Hepatic stellate cell (primary cell): ENCODE measurements at places on chromosomes 3 and 15.

GRCh38 chr15:80615783-80616391 is 79.2 kb upstream of the ABHD17C start:
- no peak for DNase-seq

DNA sequence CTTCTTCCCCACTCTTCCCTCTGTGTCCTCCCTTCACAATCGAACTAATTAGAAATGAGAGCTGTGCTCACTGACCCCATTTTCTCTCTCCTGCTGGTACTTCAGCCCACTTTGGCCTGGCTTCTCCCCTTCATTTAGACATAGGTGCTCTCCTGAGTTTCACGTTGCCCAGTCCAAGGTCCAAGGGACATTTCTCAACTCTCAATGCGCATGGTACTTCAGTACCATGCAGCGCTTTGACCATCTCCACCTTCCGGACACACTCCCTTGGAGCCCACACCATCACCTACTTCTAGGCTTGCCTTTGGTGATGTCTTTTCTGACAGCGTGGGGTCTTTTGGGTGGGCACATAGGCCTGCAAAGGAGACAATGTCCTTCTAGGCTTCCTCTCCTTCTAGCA is 99.7 kb downstream of the ABHD5 start:
- no peak for DNase-seq

GRCh38 chr15:99719096-99719541 is 14.1 kb downstream of the LYSMD4 start:
- DNase-seq = peak; percentile 27

GRCh38 chr3:84096188-84096587 is 862.6 kb upstream of the CADM2 start:
- no peak for DNase-seq

GRCh38 chr3:141789281-141789680 is 26.1 kb downstream of the GRK7 start:
- DNase-seq = no peak

- DNase-seq = no peak
Measured at GRCh38 chr15:96882121-96882772, 551.7 kb downstream of the NR2F2 start.

DNA sequence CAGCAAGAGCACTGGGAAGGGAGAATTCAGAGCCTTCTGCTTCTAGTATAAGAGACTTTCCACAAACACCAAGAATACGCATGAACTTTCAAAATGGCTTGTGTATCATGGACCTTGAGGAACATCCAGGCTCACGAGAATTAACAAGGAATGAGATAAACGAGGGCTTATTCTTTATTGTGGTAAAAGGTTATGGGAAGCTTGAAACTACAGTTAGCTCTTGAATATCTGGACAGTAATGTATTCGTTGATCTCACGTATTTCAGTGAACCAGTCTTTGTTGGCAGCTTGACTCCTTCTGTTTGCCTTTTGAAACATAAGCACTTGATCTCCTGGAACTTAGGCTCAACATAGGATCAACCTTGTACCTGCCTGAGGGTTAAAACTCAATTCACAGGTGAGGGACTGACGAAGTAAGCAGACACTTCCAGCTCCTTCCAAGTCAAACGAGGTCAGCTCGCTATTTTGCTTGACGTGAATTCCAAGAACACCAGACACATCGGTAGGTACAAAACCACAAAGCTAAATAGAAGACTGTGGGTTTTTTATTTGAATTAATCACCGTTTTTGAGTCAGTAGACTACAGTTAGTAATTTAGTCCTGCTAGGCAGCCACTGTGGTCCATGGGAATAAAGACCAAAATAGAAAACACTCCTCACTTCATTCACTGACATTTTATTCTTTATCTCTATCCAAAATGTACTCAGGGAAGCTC is 30.8 kb downstream of the GALNT15 start:
- no peak for DNase-seq

GRCh38 chr3:101845425-101845824 is 3.9 kb upstream of the NFKBIZ start:
- no peak for DNase-seq

- no peak for DNase-seq
Measured at GRCh38 chr3:123312331-123313265, 110.9 kb downstream of the SEC22A start.

DNA sequence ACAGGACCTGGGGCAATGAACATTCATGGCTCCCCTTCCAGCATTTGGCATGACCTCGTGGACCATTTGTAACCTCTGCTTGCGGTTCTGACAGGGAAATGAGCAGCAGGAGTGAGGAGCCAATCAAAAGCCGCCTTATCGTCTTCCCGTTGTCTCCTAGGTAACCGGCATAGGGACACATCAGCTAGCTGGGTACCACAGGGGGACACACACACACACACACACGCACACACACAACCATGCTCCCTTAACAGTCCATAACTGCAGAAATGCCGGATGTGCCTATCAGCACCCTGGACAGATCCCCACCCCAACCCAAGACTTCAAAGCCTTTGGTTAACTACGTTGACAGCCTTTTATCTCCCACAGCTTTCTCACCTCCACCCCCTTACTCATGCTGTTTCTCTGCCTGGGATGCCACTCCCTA is 53.4 kb upstream of the CCDC174 start:
- DNase-seq = peak; percentile 58

- no peak for DNase-seq
Measured at GRCh38 chr3:35707904-35708303, 68.6 kb downstream of the ARPP21 start.

DNA sequence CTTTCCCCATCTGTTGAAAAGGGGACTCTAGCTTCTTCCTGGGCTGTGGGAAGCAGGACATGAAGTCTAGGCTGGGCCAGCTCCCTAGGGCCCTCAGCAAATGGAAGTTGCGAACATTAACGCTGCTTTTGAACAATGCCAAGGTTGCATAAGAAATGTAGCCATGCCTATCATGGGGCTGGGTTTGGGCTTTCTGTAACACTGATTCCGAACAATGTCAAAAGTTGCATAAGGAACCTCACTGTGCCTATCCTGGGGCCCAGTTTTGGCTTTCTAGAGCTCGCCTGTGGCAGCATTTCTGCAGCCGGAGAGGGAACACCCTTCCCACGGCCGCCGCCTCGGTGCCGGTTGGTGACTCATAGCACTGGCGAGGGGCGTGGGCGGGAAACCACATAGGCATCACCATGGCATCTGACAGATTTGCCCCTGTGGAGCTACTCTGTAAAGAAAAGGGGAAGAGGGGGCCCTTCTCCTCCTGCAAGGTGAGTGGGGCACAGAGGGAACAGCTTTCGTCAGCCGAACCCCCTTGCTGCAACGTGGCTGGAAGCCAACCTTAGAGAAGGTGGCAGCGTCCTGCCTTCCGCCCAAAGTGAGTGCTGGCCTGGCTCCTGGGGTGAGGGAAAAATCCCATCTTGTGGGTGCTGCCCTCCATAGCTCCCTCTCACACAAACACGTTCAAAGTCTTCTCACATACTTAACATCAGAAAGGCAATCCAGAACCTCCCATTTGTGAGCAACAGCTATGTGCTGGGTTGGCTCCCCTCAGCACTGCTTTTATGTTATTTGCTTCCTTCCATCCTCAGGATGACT is 46.6 kb upstream of the ATP2B2 start:
- no peak for DNase-seq

GRCh38 chr15:76185716-76186115 is 125.6 kb downstream of the ETFA start:
- DNase-seq = peak; percentile 85

GRCh38 chr3:197554196-197554561 is 1.6 kb downstream of the BDH1 start:
- DNase-seq = peak; percentile 49

GRCh38 chr3:99601515-99601914 is 36.9 kb upstream of the COL8A1 start:
- DNase-seq = no peak

GRCh38 chr3:53195602-53196574 is 34.9 kb downstream of the PRKCD start:
- peak; percentile 80 for DNase-seq

DNA sequence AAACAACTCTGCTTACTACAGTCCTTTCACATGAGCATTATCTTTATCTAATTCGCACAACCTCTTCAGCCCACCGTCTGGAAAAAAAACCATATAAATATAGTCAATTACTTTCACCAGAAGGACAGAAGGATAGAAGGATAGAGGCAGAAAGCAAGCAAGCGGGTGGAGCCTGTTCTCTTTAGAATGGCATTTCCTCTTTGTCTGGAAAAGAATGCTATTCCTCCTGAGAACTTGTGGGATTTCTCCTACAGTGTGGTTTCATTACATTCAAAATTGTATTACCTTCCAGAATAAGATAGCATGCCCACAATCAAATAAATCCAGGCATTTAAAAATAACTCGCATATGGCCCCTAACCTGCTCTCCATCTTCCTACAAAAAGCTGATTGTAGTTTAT is 23.1 kb downstream of the SLC30A4 start:
- no peak for DNase-seq

DNA sequence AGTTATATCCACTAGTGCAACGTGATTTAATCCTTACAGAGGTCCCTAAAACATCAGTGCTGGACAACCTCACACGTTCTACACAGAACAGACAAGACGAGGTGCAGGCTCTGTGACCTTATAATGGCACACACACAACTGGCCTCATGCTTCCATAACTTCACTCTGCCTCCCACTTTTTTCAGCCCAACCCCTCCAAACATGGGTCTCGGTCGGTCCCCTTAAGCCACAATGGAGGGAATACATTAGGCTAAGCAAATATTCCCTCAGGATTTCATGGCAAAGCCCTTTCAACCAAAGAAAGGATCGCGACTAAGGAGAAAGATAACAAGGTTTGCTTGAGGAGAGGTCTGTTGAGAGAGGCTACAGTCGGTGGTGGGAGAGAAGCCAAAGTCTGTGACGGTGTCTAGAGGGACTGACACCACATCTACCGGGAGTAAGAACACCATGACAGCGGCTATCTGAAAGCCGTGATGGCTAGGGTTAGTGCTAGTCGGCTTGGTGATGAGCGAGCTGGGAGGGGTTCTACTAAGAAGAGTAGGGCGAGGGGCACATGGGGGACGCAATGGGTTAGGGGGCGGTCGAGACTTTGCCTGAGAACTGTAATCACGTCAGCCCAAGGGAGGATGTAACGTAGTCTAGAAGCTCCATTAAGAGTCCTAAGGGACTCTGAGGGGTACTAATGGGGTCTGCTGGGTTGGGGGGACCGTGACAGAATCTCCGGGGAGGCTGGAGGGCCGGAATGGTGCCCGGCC is 1.0 kb downstream of the MYO9A start:
- peak; percentile 30 for DNase-seq

DNA sequence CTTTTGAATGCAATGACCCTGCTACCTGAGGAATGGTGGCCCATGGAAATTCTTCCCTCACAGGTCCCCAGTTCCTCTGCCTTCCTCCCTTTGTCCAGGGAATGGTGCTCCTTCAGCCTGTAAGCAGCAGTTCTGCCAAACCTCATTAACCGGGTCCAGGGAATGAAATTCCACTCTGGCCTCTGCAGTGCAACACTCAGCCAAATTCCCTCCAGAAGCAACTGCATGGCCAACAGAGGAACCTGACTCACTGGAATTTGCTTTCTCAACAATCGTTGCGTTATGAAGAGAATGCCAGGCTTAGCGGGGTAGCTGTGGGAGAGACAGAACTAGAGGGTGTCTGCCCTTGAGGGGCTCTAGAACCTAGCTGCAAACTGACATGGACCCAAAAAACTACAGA is 449.4 kb upstream of the PROK2 start:
- DNase-seq = no peak

DNA sequence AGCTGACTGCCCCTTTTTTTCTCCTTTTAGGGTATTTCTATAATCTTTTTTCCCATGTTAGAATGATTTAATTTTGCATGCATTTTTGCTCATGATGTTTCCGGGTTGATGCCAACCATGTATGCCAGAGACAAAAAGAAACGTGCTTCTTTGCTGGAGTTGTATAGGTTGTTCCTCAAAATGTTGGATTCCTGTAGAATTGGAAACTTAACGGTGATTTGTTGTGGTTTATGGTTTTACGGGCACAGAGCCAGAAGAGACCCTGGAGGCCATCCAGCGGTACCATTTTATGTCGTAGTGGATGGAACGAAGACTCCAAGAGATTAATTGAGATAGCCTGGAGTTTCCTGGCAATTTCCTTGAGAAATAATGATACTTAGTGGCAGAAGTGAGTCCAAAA is 481.5 kb upstream of the RGMA start:
- no peak for DNase-seq

DNA sequence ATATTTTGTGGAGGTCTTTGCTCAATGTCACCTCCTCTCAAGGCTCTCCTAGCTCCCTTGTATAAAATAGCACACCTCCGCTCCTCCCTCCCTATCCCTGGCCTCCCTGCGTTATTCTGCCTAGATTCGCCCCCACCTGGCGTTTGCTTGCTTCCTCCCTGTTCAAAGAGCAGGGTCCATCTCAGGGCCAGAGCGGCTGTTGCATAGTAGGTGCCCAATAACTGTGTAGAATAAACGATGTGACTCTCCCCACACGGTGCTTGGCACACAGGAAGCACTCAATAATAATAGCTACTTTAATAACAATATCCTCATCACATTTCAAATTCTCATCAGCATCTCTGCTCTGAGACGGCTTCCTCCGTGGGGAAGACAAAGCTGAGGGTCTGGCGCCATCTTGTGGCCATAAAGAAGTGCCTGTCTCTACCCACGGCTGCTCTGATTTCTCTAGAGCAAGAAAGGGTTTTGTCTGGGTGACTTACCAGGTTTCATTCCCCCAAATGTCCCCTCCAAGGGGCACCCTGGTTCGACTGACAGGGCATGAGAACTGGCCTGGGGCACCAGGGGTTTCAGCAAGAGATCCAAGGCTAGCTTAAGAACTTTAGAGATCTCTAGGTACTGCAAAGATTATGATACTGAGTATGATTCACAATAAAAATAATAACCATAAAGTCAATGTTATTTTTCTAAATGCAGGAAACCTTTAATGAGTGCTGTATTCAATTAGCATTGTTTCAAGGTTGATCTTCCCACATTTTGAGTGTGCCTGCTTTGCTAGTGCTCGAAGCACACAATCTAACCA is 16.1 kb downstream of the CD276 start:
- peak; percentile 79 for DNase-seq

- DNase-seq = no peak
Measured at GRCh38 chr15:41512512-41512939, 1.1 kb downstream of the LTK start.

- no peak for DNase-seq
Measured at GRCh38 chr3:58627941-58628340, 38.6 kb downstream of the FAM3D start.

DNA sequence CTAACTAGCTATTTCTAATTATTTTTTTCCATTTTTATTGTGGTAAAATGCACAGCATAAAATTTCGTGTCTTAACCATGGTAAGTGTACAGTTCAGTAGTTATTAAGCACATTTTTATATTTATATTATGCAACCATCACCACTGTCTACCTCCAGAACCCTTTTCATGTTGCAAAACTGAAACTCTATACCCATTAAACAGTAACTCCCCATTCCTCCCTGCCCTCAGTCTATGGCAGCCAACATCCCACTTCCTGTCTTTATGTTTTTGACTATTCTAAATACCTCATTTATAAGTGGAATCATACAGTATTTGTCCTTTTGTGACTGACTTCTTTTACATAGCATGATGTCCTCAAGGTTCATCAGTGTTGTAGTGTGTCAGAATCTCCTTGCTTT is 25.5 kb downstream of the SLC35A5 start:
- no peak for DNase-seq

- DNase-seq = peak; percentile 1
Measured at GRCh38 chr3:22887664-22888291, 315.3 kb upstream of the UBE2E2 start.
